ENCODE measurements at places on chromosomes 2 and 18.

GRCh38 chr2:182694189-182694588, 21.9 kb upstream of the DNAJC10 start:
- no peak for DNase-seq

DNA sequence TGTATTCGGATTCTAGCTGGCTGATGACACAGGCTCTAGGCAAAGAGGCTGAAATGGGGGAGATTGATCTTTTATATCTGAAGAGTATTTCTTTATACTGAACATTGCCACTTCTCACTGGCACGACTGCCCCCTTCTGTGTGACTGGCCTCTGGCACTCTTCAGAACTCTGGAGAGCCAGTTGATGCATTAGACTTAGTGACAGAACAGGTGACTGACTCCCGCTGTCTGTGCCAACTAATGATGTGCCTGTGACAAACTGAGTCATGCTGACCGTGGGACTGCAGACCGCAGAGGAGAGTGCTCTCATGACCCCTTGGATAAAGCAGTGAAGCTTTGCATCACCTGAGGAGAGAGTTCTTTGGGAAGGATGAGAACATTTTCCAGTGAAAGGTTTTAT, 14.4 kb downstream of the MGAT5 start:
- no peak for DNase-seq

- DNase-seq, result no peak
Measured at GRCh38 chr2:218146056-218146455, 20.2 kb downstream of the CXCR2 start.

GRCh38 chr18:68779169-68779568, 18.7 kb upstream of the CCDC102B start:
- no peak for DNase-seq

- DNase-seq, result no peak
Measured at GRCh38 chr18:48939205-48940097, 11.3 kb downstream of the SMAD7 start.

DNA sequence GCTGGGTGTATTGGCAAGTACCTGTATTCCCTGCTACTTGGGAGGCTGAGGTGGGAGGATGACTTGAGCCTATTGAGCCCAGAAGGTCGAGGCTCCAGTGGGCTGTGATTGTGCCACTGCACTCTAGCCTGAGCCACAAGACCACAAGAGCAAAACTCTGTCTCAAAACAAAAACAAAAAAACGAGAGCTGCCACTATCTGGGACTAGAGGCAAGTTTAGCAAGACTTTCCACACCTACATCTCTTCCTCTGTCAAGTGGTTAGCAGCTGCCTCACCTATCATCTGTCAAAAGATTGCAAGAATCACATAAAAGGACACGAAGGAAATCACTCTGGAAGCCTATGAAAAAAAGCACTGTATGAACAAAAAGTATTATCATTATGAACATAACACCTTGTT, 55.2 kb upstream of the RIOK3 start:
- no peak for DNase-seq

GRCh38 chr18:2547477-2548087, 23.7 kb downstream of the METTL4 start:
- DNase-seq, result no peak

DNA sequence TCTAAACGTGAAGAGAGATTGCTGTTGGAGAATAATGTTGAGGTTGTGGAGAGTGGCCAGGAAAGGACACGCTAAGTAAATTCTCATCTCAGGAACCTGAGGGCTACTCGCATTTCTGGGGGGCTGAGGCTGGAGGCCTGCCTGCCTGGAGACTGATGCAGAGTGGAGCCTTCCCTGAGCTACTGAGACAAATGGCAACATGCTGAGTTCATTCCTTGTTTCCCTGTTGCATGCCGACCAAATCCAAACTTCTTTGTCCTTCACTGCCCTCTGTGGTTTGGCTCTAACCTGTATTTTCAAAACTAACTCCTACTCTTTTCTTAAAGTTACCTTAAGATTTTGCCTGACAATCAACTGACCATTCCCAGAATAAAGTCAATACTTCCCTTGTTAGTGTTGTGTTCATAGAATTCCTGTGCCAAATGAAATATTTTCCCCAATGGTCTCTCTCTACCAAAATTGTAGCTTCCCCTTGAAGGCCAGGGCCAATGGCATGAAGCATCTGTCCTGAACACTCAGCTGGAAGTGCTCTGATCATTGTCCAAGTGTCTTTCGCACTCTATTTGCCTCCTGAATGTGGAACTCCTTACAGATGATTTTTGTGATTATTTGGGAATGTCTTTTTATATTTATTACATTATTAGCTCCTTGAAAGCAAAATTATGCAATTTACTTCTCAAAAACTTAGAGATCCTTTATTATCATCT, 1085.6 kb downstream of the SOCS6 start:
- DNase-seq, result no peak

- DNase-seq, result no peak
Measured at GRCh38 chr18:57480733-57481132, 45.6 kb downstream of the ONECUT2 start.

DNA sequence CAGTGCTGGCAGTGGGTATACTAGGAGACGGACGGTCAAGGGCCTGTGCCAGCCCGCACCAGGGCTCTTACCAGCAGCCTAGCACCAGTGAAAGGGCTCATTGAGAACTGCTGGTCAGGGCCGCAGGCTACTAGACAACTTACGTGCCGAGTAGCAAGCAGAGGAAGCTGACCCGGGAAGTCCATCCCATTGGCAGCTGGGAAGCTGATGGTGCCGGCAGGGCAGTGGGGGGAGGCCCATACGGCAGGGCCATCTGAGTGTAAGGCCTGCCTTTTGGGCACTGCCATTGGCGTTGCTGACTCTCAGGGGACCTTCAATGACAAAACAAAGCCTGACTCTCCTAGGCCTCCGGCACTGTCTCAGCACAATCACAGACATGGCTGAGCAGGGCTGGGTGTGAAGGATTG, 20.6 kb downstream of the EFR3B start:
- DNase-seq, result no peak

DNA sequence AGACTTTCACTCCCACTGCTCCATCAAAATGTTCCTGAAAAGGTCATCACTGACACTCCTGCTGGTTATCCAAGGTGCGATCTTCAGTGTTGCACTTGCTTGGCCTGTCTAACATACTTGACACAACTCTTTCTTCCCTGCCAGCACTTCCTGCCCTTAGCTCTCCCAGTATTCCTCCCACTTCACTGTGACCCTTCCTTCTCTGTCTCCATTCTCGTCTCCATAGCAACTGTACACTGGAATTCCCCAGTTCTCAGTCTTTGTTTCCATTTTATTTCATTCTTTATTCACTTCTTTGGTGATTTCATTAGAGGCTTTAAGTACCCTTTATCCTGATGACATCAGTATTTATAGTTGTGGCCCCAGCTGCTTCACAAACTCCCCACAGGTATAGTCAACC, 333.0 kb downstream of the IRS1 start:
- no peak for DNase-seq

- no peak for DNase-seq
Measured at GRCh38 chr2:112725545-112726457, 5.0 kb downstream of the NT5DC4 start.

DNA sequence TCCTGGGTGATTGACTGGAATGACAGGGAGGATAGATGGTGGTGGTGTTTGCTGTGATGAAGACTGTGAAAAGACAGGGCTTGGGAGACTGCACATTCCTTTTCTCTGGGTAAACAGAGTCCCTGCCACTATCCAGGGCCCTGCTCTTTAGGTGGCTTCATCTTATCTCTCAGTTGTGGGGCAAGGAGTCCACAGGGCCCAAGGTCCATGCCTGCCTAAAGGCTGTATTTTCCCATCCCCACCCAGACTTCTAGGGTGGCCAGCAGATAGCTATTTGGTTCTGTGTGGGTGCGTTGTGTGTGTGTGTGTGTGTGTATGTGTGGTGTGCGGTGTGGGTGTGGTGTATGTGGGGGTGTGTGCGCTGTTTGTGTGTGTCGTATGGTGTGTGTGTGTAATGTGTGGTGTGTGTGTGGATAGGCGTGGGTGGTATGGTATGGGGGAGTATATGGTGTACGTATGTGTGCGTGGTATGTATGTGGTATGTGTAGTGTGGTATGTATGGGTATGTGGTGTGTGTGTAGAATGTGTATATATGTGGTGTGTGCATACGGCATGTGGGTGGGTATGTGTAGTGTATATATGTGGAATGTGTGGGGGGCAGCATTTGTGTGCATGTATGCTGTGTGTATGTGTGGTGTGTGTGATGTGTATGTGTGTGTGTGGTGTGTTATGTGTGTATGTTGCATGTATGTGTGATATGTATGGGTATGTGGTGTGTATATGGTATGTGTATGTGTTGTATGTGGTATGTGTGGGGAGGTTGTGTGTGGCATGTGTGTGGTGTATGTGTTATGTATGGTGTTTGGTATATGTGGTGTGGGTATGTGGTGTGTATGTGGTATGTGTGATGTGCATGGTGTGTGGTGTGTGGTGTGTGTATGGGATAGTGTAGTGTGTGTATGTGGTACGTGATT, 10.5 kb upstream of the XRCC5 start:
- DNase-seq, result no peak

GRCh38 chr2:158940356-158940755, 28.1 kb upstream of the TANC1 start:
- no peak for DNase-seq

GRCh38 chr2:201579536-201579935, 63.8 kb downstream of the TMEM237 start:
- DNase-seq, result no peak

DNA sequence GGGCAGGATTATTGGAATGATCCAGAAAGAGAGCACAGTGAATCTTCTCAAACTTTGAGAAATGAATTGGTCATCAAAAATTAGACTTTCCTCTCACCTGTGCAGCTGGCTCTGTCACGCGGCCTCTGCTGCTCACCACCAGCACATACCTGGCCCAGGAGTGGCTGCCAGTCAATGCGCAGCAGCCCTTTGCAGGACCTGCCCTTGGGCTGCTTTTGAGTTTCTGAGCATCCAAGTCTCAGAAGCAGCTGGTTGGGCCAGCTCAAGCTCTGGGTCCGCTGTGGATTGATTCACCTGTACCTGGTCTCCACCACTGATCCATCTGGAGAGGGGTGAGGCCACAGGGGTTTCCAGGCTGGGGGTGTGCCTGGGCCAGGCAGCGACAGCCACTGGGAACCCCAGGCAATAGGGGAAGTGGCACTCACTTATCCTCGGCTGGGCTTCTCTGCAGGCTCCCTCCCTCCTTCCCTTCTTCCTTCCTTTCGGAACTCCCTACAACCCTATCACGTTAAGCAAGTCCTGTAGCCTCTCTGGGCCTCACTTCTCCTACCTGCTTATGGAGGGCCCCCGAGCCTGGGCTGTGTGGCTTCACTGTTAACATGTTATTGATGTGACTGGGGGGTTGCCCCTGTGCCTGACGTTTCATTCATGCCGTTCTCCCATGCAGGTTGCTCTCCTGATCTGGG, 48.1 kb downstream of the SH3BP4 start:
- no peak for DNase-seq

- DNase-seq, result no peak
Measured at GRCh38 chr2:24182507-24182906, 7.7 kb downstream of the FAM228A start.

DNA sequence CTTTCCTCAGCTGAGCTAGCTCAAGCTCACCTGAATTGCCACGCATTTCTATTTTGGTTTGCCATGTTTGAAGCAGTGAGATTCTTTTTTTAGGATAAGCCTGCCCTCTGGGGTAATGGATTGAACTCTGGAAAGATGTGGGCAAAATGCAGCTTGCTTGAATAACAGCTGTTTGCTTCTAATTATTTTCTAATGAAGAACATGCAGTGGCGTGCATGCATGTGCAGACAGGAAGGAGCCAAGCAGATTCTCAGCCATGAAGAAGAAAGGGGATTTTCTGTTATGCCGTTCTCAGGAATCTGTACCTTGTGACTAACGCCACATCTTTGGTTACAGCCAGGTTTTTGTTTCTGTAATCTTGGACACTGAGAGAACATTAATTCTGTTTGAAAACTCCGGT, 171.2 kb downstream of the ANTXR1 start:
- no peak for DNase-seq

DNA sequence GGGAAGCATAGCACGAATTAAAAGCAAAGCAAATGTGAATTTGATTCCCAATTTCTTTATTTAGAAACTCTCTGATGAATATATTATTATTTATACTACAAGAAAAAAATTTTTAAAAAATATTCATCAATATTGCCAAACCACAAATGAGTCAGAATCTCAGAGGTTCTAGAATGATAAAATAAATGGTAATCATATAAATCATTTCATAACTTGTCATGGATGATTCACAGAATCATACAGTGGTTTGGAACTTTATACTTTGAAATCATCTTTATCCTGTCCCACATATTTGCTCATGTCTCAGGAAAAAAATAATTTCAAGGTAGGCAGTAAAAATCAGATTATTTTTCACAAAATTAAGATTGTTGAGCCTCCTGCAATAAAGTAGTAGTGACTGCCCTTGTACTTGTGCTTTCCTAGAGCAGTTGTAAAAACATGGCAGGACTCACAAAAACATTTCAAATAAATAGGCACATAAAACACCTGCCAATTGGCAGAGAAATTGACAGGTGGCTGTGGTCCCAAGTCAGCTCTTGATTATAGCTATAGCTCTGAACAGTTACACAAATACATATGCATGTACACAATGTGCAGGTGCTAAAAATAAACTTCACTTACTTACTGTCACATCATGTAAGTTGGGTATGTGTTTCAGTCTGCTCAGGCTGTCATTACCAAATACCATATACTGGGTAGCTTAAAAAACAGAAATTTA, 273.9 kb upstream of the SESTD1 start:
- DNase-seq, result no peak

DNA sequence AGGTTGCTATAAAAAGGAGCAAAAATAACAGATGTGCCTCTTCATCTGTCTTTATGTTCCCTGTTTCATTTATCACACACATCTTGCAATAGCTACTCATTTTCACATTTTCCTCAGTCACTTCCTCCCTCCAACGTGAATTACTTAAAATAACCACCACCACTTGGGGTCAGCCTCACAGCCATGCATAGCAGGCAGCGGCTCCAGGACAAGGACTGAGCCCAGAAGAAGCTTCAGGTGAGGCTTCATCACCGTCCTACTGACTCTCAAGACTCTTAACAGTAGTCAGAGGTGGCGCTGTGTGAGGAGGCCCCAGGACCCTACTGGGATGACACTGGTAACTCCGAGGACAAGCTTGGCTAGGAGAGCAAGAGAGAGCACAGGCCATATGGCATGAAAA, 15.5 kb upstream of the ST8SIA5 start:
- DNase-seq, result no peak

DNA sequence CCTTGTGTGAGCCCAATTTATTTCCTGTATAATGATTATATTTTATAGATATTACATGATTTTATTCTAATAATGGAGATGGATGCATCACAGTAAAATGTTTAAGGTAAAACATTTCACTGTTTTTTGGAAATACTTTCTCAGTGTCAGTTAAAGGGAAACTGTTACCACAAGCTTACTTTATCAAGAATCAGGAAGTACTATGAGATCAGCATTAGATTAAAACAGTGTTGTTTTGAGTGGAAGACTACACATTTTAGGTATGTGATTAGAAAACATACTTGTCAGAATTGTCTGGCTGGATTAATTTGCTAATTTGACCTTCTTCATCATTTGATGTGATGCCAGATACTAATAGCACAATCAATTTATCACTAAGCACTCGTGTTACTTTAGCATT, at the start of gene HRH4:
Gene HRH4 (plus strand): TSS at position 250 of the 400 bp plus-strand sequence. CDS start 92 bp downstream, at position 342.
- no peak for DNase-seq
